ENCODE measurements at places on chromosomes 13 and 19. TPM values are rescaled to one million over a fixed set of nuclear protein-coding genes. Genes with fewer than 3 reads are reported as not detected.

The KIR3DL2 gene
- not detected for total RNA-seq

GRCh38 chr13:102845289-102845629, 573 bp upstream of the ERCC5 start:
- DNase-seq, result no peak

DNA sequence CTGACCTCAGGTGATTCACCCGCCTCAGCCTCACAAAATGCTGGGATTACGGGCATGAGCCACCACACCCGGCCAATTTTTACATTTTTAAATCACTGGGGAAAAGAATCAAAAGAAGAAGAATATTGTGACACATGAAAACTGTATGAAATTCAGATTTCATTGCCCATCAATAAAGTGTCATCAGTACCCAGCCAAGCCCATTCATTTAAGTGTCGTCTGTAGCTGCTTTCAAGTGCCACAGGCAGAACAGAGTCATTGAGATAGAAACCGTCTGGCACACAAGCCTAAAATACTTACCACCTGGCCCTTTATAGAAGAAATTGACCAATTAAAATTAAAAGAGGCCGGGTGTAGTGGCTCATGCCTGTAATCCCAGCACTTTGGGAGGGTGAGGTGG, 15.3 kb downstream of the COLGALT1 start:
- no peak for DNase-seq

DNA sequence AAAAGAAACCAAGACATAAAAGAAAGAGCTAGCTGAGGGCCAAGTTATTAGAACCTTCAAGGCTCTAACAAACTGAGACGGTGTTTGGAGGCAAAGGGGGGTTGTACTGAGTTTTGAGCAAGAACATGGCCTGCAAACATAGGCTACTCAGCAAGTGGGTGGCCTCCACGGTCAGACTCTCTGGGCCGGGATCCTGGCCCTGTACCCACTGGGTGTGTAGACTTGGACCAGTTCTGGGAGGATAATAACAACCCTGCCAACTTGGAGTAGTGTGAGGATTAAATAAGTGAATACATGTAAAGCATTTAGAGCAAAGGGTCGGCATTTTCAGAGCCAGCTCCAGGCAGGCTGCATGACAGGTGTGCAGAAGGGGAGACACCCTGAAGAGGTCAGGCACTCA, 56.1 kb upstream of the TNFRSF19 start:
- DNase-seq, result no peak

The APLP1 gene
- total RNA-seq, result 205 TPM
